ENCODE measurements at places on chromosomes 3 and 15. TPM values are rescaled to one million over a fixed set of nuclear protein-coding genes. Genes with fewer than 3 reads are reported as not detected.
A peak's percentile ranks its signal among the peaks of the same experiment; 100 is the strongest.

C3orf85 gene
- total RNA-seq = not detected

HIGD2B gene
- 0.27 TPM for total RNA-seq

UBXN7 gene
- total RNA-seq = 52.1 TPM

HCLS1 gene
- 197 TPM for total RNA-seq

PIERCE2 gene
- total RNA-seq = not detected

GRCh38 chr3:188242436-188243123 is 88.6 kb downstream of the LPP start:
- DNase-seq = no peak

DNA sequence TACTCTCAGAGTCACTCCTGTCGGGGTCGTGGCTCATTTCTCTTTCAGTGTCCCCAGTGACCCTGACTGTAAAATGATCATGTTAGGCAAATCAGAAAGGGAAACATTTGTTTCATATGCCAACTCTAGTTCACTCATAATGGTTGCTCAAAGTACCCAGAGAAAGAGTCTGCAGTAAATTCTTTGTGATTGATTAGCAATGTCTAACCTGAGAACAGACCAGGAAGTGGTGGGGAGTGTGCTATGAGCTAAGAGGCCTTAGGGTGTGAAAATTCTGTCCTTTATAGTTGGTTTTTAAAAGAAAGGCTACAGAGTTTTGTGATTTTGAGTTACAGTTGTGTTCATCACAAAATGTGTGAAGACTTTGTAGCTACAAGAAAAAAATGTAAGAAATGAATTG is 108.9 kb downstream of the EDEM1 start:
- DNase-seq = peak; percentile 1

DNA sequence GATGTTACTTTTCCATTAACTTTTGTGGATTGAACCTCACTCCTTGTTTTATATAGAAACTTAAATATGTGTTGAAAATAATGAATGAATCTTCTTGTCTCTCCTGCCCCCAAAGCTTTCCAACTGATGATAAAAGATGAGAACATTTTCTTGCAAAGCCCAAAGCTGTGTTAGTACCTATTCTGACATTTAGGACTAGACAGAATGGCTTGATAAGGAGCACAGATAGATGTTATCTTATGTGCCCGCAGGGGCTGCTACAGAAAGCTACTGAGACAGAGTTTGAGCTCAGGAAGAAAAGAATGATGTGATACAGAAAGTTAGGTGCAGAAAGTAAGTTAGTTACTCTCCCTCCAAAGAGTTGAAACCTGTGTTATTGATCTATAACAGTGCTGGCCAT is 109.4 kb upstream of the ATP11B start:
- no peak for DNase-seq

DNA sequence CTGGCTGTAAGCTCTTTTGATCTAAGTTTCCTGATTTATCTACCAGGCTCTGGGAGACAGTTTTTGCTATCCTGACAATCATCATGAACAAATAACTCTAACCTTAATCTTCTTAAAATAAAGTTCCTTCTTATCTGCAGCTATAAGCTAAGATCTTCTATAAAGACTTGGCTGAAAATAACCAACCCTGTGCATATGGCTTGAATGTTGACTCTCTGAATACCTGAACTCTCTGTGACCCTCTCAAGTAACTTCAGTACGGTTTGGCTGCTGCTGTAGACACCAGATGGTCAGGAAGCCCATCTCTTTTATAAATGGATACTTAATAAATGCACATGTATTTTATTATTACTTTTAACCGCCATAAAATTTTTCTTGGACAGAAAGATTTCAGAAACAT is 412.4 kb upstream of the CBLB start:
- no peak for DNase-seq

GRCh38 chr3:24018784-24019570 is 73.9 kb downstream of the NR1D2 start:
- DNase-seq = no peak

DNA sequence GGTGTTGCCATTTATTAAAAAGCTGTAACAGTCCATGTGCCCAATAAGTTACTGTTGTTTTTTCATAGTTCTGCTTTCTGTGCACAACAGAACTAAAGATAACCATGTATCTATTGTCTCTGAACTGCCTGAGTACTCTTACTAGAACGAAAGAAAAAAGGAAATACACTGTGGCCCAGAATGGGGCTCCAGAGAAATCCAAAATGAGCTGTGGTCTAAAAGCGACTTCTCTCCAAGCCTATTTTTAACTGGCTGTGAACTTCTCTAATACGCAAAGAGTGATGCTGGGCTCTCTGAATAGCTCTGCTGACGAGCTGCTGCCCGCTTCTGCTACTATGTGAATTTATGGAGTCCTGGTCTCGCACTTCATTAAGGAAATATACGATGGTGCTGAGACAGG is 56.2 kb upstream of the LPP start:
- no peak for DNase-seq

DNA sequence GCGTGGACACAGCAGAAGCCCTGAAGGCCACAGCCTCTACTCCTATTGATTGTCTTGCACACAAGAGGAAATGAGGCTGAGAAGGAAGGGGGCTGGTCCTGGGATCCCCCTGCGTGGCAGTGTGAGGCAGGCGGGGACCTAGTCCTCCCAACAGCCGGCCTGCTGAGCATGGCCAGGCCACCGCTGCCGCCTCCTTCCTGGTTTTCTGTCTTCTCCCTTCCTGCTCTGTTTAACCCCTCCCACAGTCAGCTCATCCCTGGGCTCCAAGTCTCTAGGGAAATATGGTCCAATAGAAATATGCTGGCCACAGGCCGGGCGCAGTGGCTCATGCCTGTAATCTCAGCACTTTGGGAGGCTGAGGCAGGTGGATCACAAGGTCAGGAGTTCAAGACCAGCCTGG is 42.1 kb upstream of the HES1 start:
- no peak for DNase-seq

DNA sequence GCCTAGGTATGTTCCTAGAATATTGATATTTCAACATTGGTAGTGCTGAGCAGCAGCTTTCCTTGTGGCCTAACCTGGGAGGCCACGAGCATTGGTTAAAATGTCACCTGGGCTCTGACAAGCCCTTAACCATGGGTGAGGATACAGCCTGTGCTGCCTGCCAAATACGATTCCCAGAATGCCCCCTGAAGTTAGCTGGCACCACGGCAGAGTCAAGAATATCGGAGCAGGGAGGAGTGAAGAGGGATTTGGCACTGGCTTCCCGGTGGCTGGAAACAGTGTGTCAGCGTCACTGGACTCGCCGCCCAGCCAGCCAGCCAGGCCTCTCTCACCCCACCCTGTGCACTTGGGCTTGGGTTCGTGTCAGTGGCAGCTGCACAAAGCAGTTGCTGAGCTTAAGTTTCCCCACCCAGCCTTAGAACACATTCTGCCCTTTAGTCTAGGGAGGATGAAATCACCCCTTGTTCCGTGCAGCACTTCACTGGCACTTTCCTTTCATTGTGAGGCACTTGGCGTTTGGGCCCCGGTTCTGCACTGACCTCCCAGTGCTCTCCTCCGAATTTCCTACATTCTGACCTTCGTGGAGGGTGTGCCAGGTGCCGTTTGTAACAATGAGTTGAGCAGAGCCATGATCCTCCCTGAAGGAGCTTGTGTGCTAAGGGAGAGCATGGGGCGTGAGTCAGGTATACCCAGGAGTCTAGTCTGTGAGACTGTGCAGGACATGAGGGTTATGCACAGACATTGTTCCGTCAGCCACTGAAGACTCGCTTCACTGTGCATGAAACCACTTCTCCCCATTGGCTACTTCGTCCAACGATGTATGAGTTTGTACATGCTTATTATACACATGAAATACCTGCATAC is 152.8 kb upstream of the BHLHE40 start:
- no peak for DNase-seq

DNA sequence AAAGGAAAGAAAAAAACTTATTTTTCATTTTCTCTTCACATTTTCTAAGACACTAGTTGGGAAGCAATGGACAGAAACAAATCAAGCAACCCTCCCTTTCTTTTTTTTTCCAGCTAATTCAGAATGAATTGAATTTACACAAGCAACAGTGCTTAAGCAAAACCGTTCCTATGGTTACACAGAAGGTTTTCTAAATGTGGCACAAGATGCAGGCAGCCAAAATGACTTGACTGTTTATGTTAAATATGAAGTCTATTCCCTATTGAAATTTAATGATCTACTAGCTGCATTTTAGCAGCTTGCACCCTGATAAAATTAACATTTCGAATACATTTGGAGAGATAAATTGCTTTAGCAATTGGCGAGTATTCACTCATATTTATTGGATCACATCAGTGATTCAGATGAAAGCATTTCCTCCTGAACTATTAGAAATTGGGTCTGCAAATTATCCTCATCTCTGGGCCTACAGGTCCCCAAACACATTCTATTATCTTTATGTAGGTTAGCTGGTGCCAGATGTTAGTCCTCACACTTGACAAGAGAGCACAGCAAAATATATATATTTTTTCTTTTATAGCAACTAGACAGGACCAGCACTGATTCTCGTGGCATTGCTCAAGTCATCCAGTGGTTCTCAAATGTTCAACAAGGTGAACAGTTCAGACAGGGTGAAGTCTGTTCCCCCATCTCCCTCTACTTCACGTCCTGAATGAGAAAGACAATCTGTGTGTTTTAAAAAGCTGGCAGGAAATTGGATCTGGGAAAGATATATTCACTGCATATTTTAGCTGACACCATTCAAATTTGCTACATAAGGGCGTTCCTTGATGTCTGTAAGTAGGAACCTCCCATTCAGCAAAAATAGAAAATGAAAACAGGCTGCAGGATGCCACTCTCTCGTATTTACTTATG is 463.6 kb upstream of the KCNMB2 start:
- DNase-seq = no peak

- DNase-seq = no peak
Measured at GRCh38 chr3:5133239-5134018, 11.3 kb downstream of the ARL8B start.

GRCh38 chr3:51712511-51712931 is 5.7 kb downstream of the GRM2 start:
- no peak for DNase-seq

DNA sequence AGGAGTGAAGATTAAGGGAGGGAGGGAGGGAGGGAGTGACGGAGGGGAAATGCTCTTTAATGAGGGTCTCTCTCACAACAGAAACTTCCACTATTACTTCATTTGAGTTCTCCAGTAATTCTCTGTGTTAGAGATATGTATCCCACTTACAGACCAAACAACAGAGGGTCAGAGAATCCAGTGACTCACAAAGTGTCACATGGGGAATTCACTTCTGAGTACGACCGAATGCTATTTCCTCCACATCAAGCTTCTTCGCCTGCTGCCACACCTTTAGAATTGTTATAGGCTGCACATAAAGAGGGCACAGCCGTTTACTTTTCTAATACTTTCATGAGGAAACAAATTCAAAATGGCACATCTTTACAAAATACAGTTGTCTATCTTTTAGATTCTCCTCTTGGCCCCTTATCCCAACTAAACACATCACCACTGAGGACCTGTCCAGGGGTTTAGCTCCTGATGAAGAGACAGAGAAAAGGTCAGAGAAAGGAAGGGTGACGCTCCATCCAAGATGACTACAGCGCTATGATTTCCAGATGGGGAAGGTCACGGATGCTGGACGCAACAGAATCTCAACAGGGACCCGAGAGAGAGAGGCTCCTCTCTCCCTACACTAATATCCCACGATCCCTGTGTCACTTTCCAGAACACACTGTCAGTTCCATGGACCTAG is 119.0 kb downstream of the XXYLT1 start:
- no peak for DNase-seq

- DNase-seq = no peak
Measured at GRCh38 chr3:112531358-112531781, 30.4 kb downstream of the ATG3 start.
